ENCODE measurements at places on chromosomes 6 and 20.

DNA sequence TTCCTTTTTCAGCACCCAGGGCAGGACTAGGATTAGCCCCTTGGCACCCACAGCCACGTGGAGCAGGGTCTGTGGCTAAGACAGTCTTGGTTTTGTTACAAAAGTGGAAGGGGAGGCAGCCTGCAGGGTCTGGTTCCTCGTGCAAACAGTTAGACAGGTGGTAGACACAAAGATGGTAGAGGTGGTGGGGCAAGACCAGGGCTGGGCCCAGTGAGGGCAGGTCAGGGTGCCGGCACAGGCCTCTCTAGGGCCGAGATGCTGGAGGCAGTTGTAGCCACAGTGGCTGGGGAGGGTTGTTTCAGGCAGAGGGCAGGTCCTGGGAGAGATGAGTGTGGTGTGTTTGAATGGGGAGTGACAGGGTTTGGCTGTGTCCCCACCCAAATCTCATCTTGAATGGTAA lies 161.6 kb downstream of the SMOC2 start:
- no peak for DNase-seq

DNA sequence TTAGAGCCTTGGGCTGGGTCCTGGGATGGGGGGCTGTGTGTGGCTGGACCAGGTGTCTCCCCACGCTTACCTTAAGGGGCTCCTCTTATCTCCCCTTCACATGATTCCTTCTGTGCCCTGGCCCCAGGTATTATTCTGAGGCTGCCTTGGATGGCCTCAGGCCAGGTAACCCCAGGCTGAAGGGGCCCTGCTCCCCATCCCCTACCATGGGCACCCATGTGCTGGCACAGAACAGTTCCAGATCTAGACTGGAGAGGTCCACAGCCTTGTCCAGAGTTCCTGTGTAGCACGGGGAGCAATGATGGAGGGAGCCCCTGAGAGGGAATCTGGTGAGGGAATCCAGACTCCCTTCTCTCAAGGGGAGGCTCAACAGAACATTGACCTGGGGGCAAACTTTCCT lies 32.1 kb downstream of the MOCS1 start:
- no peak for DNase-seq

GRCh38 chr20:50215926-50216325 lies 25.3 kb downstream of the CEBPB start:
- DNase-seq = no peak

DNA sequence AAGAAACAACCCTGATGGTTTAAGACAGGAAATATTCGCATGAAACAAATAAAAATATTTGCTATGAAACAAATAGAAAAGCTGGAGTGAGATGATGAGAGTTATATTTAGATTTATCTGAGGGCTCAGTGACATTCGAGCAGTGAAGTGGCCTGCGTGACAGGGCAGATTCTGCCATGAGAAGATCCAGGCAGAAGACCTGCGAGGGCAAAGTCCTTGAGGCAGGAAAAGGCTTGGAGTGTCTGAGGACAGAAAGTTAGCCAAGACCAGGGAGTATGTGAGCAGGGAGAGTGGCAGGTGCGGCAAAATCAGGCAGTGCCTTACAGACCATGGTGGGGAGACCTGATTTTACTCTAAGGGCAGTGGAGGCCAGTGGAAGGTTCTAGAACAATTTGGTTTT lies 66.9 kb upstream of the RIN2 start:
- no peak for DNase-seq

Data from CD4-positive, CD25-positive, alpha-beta regulatory T cell (primary cell).